Caco-2 (cell line): ENCODE measurements at places on chromosomes 11 and 22. TPM values are rescaled to one million over a fixed set of nuclear protein-coding genes. Genes with fewer than 3 reads are reported as not detected.

DNA sequence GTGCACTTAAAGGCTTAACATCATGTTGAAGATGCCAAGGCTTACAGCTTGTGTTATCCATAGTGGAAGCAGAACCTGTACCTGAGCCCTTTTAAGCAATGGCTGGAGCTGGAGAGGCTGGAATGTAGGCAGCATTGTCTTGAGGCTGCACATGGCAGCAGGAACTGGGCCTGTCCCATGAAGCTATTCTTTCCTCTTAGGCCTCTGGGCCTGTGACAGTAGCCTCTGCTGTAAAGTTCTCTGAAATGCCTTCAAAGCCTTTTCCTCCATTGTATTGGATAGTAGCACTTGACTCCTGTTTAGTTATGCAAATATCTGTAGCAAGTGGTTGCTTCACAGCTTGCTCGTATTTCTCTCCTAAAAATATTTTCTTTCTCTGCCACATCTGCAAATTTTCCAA lies 127.4 kb upstream of the ANO5 start:
- DNase-seq, result no peak

DNA sequence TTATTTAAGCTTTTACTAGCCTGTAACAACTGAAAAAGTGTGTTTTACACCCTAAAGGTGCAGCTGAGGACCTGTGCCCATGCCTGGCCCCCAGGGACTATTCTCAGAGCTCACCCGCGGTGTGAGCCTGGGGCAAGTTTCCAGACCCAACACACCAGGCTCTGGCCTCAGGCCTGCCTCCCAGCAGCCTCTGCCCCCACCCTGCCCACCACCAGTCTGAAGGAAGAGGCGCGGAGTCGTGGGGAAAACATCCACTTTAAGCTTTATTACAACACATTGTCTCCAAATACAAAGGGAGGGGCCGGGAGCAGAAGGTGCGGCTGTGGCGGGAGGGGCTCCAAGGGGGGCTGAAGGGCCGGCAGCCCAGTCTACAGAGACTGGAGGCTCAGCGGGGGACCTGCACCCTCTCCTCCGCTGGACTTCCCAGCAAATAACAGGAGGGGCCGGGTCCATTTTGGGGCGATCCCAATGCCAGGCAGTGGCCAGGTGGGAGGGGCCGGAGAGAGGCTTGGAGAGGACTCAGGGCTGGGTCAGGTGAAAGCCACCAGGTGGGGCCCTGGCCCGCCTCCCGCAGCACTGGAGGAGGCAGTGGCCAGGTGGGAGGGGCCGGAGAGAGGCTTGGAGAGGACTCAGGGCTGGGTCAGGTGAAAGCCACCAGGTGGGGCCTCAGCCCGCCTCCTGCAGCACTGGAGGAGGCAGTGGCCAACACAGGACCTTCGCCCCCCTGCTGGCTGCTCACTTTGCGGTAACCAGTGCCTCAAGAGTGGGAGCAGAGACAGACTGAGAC lies 18.1 kb downstream of the DUSP8 start:
- DNase-seq, result peak; percentile 93

DNA sequence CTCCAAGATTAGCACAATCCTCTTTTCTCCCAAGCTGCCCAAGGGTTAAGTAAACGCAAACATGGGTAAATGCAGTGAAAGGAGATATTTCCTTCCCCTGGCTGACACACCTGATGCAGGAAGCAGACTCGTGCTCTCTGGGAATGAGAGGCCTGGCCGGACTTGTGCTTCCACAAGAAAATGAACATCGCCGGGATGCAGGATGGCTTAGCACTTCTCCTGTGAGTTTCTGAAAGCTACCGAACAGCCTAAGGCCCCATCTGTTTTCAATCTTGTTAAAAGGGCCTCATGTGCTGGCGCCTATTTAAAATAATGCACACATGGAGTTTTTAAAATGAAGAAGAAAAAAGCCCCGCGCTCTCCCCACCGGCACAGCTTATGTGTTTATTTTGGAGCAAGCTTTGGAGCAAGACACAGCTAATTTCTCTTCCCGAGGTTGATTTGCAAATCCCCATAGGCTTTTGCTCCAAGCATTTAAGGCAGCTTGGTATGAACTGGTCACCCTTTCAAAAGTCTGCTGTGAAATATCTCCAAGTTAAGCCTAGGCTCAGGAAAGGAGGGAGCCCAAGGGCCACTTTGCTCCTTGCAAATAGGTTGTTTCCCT lies 100.9 kb downstream of the SYN3 start:
- DNase-seq, result no peak

DNA sequence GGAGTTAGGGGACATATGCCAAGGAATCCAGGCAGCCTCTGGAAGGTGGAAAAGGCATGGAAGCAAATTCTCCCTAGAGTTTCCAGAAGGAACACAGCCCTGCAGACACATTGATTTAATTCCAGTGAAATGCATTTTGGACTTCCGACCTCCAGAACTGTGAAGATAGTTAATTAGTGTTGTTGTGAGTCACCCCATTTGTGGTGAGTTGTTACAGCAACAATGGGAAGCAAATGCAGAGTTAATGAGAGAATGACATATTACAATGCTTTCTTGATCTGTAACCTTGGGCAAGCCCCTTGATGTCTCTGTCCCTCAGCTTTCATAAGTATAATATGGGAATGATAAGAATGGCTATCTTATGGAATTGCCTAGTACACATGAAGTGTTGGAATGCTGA lies 178.7 kb downstream of the KIRREL3 start:
- no peak for DNase-seq

DNA sequence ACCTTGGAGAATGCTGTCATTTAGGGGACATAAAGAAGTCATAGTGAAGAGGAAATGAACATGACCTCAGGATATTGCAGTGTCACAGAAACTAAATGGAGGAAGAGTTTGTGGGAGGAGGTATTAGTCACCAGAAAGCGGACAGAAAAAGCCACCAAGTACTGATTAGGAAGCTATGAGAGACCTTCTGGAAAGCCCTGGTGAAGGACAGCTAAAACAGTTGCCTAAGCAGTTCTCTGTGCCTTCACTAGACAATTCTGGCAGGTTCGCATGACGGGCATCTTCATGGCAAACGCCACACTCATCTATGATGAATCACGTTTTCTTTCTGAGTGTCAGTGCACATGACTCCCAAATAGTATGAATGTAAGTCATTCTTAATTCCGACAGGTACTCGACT lies 325.8 kb downstream of the C11orf87 start:
- no peak for DNase-seq

DNA sequence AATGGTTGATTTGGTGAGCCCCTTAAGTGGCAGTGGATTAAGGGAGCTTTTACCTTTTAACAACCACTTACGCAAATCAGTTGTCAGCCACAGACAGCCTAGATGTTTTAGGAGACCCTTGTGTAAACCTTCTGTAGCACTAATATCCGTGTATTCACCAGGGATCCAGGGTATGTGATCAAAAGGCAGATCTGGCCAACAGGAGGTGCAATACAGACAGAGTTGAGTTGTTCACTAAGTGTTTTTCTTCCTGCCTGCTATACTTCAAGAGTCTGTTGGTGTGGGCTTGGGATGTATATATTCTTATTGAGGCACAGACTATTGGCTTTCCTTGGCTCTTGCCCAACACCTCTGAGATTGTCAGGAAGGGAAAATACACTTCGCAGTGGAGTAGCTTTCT lies 175.1 kb downstream of the FAT3 start:
- no peak for DNase-seq

GRM5 gene
- not detected in 2 replicates for total RNA-seq

DNA sequence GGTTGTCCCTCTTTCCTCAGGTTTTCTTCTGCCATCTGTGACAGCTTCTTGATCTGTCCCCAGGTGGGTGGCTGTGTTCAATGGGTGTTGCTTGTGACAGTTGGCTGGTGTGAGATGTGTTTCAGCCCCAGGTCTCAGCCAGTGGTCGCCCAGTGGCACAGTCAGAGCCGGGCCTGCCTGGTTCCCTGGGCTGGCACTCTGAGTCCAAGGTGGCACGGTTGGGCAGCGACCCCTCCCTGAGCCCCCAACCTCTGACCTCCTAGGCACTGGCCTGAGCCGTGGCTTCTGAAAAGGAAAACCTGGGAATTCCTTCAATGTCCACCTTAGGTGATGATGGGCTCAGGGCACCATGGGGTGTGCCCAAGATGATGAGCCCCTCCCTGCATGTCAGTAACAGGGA lies 14.0 kb upstream of the PRODH start:
- no peak for DNase-seq

- no peak for DNase-seq
Measured at GRCh38 chr11:24585192-24585591, 88.3 kb downstream of the LUZP2 start.

MFNG gene
- 3.6 TPM in 2 replicates for total RNA-seq

SIK3 gene
- total RNA-seq, result 65.7 and 69.4 TPM in 2 replicates

DBX1 gene
- not detected in 2 replicates for total RNA-seq

- DNase-seq, result no peak
Measured at GRCh38 chr11:58837707-58838388, 6.7 kb downstream of the GLYATL2 start.

TECTA gene
- total RNA-seq, result 0.37 and 0.41 TPM in 2 replicates

GRCh38 chr11:36631774-36632173 lies 33.7 kb upstream of the RAG2 start:
- no peak for DNase-seq

HOATZ gene
- not detected in 2 replicates for total RNA-seq

DNA sequence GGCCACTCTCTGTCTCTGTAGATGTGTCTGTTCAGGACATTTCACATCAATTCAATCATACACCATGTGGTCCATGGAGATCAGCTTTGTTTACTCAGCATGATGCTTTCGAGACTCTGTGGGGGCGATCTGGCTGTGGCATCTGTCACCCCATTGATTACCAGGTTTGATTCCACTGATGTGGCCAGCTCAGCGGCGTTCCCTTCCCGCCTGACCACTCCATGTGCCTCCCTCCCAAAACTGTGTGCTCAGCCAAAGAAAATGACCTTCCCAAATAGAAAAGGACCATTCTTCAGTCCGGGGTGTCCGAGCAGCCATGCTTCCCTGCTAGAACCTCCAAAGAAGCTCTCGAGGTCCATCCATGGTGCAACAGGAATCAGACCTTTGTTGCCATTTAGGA lies 89.1 kb downstream of the BRD1 start:
- DNase-seq, result no peak

DNA sequence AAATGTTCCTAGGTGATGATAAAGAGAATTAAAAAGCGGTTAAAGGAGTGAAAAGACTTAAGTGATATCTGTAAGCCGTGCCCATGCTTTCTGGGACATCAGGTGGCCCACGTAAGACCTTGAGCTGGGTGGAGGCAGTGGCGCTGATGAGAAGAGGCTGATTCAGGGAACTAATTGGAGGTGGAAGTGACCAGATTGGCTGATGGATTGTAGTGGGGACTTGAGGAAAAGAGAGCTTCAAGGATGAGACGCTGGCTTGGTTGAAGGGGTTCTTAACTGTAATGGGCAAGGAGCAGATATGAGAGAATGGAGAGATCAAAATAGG lies 69.1 kb upstream of the EP300 start:
- no peak for DNase-seq
